AG20443 (cell line): ENCODE measurements at places on chromosomes 11 and 22.

DNA sequence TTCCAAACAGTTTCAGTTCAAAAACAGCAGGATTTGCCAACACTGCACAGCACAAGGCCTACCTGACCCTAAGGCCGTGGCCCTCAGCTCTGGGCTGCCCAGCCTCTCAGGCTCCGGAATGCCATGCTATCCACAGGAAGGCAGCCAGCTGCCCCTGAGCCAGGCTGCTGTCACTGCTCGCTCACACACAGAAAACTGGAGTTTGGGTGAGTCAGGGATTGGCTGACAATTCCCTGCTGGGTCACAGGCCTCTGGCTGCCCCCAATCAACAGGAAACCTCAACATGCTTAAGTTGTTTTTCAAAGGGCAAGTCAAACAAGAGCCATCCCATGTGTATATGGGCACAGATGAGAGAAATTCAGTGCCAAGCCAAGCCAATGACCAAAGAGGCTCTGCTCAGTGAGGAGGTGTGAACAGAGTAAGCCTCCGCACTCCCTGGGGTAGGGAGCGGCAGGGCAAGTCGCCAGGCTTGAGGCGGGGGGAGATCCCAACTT lies 50.2 kb downstream of the RPL27A start:
- DNase-seq = peak; percentile 89

DNA sequence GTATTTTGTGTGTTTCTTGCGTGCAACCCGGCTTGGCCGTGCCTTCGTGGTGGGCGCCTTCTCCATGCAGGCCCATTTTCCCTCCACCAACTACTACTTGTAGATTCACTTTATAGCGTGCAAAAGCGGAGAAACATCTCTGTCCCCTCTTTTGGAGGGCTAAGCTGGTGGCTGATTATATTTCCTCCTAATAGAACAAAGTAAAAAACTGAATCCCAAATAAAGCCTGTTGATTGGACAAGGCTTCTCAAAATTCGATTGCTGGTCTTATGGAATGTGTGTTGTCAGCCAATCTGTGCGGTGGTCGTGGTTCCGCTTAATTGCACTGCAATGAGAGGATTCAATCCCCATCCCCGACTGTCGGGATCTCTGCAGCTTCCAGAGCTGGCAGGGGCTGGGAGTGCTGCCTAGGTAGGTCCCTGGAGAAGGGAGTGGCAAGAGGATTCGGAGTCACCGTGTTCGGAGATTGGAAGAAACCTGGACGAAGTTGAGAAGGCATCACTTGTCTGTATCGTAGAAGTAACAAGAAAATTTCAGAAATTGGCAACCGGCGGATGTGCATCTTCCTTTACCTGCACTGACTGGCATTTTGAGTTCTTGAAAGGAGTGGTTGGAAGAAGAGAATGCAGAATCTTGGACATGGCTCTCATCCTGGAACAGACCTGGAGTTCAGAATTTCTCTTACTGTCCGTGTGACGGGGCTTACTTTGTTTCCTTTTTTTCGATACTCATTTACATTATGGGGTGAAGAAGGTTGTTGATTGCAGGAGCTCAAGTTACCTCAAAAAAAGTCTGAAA lies 1.1 kb downstream of the HMGXB4 start:
- DNase-seq = peak; percentile 20

DNA sequence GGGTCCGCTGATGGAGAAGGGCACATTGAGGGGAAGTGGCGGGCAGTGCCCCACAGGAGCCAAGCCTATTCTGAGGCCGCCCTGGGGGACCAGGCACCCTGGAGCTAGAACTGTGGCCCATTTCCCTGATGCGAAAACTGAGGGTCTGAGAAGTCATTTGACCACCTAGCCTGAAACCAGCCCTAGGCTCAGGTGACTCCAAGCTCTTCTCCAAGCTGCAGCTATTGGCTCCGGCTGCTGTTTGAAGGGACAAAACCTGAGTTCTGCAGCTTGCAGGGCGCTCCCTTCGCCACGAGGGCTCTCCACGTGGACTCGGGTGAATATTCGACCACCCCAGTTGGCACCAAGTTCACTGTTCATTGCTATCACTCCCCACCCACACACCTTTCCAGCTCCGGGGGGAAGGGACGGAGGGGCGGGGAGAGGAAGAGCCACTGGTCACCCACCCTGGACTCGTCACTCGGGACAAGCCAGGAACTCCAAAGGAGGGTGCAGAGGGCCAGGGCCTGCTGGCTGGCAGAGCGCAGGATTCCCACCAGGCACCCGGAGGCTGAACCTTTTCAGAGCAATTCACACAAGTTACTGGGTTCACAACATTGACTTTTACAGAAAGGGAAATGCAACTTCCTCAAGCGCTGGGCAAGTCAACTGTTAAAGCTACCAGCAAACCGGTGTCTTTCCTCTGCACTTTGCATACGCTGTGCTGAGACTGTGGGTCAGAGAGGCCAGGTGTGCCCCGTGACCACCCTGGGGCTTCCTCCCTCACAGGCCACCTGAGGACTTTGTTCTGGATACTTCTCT lies 1.1 kb upstream of the RAC2 start:
- DNase-seq = no peak

DNA sequence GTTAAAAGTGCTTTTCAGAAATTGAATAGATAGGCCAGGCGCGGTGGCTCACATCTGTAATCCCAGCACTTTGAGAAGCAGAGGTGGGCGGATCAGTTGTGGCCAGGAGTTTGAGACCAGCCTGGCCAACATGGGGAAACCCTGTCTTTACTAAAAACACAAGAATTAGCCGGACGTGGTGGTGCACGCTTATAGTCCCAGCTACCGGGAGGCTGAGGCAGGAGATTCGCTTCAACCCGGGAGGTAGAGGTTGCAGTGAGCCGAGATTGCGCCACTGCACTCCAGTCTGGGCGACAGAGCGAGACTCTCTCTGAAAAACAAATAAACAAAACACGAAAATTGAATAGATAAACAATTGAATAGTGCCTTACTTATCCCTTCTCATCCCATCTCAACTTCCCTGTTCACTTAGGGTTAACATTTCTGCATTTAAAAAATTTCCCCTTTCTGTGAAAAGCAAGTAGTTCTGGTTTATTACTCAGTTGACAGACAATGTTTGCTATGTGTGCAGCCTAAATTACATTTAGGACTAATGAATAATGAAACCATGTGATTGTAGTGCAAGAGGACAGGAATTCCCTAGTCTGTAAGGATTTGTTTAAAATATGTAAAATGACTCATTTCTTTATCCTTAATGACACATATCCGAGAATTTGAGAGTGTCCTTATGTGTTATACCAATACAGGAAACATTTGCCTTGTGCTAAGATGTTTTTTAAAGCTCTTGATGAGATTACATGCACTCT lies 6.0 kb downstream of the RNF169 start:
- DNase-seq = peak; percentile 71

DNA sequence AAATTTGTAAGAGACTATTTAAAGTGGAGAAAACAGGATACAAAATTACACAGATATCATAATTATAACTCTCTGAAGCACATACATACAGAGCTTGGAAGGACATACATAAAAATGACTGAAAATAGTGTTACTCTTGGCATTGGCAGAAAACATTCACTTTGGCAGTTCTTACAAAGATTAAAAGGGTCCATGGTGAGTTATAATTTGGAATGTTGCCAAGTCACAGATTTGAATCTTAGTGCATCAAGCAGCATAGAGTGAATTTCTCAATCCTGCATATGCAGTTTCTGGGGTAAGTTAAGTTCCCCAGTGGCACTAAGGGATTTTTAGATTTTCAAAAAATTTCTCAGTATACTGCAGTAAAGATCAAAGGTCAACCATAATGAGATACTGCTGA lies 115.9 kb downstream of the CCDC81 start:
- no peak for DNase-seq

- peak; percentile 97 for DNase-seq
These were observed at the start of gene CFAP300 for GRCh38 chr11:102047305-102047924. TSS of gene CFAP300 (plus strand) at chr11:102047437. CDS start at chr11:102047471, 34 bp downstream.

GRCh38 chr22:42760806-42761565 lies 40.3 kb upstream of the A4GALT start:
- DNase-seq = no peak

DNA sequence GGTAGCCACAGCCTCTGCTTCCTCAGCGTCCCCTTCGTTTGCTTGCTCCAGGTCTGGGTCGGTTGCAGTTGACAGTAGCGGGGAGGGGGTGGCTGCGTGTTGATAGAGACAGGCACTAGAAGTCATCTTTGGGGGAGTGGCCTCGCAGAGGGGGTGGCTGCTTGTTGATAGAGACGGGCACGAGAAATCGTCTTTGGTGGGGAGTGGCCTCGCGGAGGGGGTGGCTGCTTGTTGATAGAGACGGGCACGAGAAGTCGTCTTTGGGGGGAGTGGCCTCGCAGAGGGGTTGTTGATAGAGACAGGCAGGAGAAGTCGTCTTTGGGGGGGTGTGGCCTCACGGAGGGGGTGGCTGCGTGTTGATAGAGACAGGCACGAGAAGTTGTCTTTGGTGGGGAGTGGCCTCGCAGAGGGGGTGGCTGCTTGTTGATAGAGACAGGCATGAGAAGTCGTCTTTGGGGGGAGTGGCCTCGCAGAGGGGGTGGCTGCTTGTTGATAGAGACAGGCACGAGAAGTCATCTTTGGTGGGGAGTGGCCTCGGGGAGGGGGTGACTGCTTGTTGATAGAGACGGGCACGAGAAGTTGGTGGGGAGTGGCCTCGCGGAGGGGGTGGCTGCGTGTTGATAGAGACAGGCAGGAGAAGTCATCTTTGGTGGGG lies 328.3 kb downstream of the TBC1D22A start:
- DNase-seq = peak; percentile 45

- no peak for DNase-seq
These were observed 4.6 kb downstream of the AP1B1 start for GRCh38 chr22:29383740-29384139.

DNA sequence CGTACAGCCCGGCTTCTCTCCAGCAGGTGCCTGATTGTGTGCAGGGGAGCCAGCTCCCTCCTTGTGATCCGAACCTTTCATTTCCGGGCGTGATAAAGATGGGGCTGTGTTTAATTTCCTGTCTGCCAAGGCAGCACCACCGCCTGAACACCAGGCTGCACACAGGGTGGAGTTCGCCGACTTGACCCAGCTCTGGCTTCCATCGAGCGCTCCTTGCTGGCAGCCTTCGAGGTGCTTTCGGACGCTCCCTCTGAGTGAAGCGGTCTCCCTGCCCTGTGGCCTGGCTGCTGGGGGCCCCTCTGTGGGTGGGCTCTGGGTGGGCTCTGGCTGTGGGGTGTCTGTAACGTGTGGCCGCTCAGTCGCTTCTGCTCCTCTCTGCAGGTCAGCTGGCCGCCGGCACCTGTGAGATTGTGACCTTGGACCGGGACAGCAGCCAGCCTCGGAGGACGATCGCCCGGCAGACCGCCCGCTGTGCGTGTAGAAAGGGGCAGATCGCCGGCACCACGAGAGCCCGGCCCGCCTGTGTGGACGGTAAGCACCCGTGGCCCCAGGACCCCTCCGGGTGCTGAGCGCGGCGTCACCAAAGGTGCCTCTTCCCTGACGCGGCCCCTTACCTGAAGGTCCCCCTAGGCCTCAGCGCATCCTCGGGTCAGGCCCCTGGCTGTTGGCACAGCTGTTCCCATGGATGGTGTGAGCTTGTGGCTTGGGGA lies 1181.3 kb downstream of the BRD1 start:
- no peak for DNase-seq

GRCh38 chr11:129992161-129992944 lies 10.3 kb downstream of the PRDM10 start:
- DNase-seq = no peak

DNA sequence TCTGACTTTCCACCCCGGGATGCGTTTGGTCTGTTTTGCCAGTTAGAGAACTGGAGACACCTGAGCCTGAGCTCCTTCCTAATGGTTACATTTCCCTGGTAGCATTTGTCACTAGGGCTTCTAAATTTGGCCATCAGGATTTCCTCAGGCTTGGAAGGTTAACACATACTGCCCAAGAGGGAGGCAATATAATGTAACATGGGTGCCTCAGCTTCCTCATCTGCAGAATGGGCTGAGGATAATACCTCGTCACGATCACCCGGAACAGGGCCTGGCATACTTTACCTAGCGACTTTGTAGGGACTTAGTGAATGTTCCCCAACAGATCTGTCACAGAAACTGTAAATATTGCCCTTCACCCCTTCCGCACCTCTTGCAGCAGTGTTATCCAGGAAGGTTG lies 11.3 kb downstream of the IL17RA start:
- no peak for DNase-seq

DNA sequence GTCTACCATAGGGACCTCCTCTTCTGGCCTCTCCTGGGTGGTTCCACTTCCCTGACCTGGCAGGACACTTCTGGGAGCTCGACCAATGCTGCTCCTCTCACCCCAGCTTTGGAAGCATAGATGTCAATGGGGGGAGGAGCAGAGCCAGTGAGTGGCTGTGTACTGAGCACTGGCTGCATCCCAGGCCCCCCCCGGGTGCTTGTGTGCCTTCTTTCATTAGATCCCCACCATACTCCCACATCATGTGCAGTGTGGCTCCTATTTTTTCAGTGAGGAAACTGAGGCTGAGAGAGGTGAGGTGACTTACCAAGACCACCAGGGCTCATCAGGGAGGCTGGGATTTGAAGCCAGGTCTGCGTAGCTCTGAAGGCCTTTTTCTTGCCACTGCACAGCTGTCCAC lies 44.3 kb downstream of the LRRC32 start:
- no peak for DNase-seq

GRCh38 chr11:115741376-115742107 lies 237.3 kb upstream of the CADM1 start:
- DNase-seq = no peak
